ENCODE measurements at places on chromosomes 7 and 10.

- DNase-seq = peak; percentile 91
Observed at GRCh38 chr7:50339990-50340500, 35.5 kb downstream of the IKZF1 start.

DNA sequence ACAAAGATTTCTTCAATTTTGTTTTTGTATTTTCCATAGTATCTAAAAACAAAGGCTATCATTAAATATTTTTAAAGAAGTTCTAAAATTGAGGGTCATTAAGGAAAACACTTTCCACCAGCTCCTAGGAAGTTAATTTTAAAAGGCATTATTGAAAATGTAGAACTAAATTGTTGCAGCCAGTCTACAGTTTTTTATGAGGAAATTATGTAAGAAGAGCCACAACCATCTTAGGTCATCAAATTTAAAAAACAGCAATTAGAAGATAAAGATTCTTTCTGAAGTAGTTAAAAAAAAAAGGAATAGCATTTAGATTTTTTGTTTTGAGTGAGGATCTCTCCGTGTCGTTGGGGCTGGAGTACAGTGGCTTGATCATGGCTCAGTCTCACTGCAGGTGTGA lies 161.7 kb downstream of the NRBF2 start:
- no peak for DNase-seq

DNA sequence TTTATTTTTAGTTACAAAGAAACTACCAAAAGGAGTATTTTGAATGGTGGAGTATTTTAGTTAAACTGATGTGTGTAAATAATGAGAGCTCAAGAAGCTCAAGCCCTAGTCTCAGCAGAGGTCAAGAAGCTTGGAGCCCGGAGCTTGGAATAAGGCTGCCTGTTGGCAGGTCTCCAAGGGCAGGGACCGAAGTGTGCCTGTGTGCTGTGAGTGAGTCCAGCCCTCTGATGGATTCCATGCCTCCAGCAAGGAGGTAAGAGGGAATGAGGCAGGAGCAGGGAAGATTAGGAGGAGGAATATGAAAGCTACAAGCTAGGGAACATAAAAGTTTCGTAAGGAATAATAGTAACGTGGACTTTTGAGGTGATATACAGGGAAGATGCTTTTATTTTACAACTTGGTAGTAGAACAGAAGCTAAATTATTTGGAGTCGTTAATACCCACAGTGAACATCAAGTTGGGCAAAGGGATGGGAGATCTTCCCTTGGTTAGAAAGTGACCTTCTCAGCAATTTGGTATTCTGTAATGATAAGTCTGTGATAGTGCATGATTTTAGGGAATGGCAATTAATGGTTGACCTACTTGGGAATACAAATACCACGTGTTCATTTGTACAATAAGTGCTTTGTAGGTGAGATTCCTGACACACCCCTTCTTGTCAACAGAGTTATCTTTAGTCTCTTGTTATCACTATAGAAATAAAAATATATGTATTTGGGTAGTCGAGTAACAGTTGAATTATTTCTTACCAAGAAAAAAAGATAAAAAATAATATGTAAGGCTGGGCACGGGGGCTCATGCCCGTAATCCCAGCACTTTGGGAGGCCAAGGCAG lies 4.6 kb downstream of the SEC23IP start:
- no peak for DNase-seq

- DNase-seq = peak; percentile 52
Observed at GRCh38 chr7:99562832-99563231, 4.4 kb downstream of the ZNF655 start.

GRCh38 chr10:108901781-108902618 lies 1021.3 kb downstream of the XPNPEP1 start:
- DNase-seq = no peak

- DNase-seq = no peak
Observed at GRCh38 chr10:128068398-128069285, 57.6 kb downstream of the MKI67 start.

DNA sequence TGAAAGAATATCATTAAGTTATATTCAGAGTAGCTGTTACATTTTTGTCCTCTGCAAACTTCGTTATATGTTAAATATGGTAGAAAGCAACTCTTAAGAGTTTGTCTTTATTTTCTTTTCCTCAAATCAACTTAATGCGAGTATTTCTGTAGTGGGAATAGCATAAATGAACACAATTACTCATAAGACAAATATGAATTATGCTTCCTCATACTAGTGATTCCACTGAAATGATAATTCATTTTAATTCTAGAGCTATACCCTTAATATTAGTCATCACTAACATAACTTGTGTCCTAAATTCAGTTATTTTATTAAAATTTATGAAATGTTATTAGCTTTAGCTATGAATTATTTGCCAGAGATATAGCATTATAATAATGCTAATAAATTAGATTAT lies 820.6 kb upstream of the KCND2 start:
- DNase-seq = no peak

DNA sequence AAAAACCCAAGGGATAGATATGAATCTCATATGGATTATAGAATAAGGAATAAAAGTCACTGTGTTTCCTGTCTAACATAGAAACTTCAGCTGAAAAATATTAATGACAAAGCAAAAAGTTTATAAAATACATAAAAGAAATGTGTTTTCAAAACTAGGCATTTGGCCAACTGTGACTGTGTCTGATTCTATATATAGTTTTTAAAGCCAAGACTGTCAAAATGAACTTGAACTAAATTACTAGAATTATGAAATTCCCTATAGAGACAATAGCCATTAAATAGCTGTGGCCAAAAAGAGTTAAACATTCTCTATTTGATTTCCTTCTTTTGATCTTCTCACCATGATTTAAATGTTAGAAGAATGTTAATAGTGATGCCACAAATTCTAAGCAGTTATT lies 311.2 kb upstream of the SEMA3D start:
- DNase-seq = no peak

GRCh38 chr7:53768186-53768585 lies 732.8 kb downstream of the POM121L12 start:
- DNase-seq = no peak

- no peak for DNase-seq
Observed at GRCh38 chr10:30832749-30833627, 198.7 kb downstream of the ZNF438 start.

GRCh38 chr7:36506130-36506798 lies 116.6 kb downstream of the ANLN start:
- no peak for DNase-seq

DNA sequence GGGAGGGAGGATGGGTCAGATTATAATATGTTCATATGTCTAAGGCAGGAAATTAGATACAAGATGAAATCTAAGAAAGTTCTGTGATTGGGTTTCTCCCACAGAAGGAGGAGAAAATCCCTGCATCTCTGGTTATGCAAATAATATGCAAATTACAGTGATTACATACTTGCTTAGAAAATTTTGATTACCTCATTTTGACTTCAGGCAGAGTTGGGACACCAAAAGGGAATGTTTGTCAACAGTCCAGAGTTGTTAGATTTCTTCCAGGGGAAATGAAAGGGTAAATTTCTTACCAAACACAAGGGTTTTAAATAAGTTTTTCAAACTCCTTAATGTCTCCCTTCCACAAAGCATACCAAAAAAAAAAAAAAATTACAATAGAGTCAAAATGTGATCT lies 101.4 kb upstream of the STEAP1B start:
- no peak for DNase-seq

- DNase-seq = no peak
Observed at GRCh38 chr10:29428486-29428885, 139.6 kb downstream of the LYZL1 start.

GRCh38 chr7:133419041-133419440 lies 166.2 kb downstream of the EXOC4 start:
- DNase-seq = no peak

GRCh38 chr10:78405736-78406135 lies 372.1 kb downstream of the RPS24 start:
- DNase-seq = no peak

GRCh38 chr10:21352886-21353285 lies 172.6 kb downstream of the SKIDA1 start:
- no peak for DNase-seq

DNA sequence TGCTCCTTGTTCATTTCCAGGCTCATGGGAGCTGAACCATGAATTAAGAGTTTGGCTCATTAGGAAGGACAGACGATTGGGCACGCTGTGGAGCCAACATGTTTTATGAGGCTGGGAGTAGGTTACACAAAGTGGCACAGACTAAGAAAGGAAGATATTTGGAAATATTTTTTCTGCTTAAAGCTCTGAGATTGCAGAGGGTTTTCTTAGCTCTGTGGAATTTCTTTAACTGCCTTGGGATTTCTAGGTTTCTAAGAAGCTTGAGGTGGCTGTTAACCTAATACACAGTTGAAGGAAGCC lies 344.6 kb downstream of the RNLS start:
- DNase-seq = no peak

DNA sequence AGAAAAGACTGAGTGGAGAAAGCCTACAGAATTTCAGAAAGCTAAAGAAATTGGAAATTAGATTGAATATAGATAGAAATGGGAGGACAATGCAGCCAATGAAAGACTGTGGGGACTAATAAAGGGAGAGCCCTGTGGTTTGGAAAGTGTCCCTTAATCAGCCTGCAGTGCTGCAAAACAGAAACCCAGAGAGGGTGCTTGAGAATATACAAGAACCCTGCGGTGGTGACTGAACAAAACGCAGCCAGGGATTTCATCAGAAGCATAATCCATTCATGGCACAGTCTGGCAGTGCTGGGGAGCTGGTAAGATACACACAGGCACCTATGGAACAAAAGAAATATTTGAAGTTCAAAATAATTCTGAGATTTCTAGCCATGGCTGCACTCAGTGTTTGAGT lies 19.1 kb downstream of the CEP41 start:
- no peak for DNase-seq

GRCh38 chr7:97117035-97117371 lies 495 bp upstream of the SDHAF3 start:
- DNase-seq = no peak

DNA sequence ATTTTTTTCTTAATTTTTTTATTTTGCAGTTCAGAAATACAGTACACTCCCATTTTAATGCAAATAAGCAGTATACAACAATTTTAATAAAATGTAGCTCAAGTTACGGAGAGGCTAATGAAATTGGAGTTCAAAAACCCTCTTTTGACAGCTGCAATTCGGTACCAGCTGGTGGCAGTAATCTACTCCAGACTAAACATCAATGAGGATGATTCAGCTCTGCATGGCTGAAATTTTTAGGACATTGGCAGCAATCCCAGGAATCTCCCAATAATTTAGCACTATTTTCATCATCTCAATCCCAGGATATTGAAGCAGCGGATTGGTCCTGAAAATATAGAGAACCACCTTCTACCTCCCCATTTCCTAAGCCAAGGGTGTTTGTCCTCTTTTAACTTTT lies 278.8 kb downstream of the CACNA2D1 start:
- no peak for DNase-seq

- peak; percentile 46 for DNase-seq
Observed at GRCh38 chr7:116511552-116512519, 12.3 kb downstream of the CAV2 start.

DNA sequence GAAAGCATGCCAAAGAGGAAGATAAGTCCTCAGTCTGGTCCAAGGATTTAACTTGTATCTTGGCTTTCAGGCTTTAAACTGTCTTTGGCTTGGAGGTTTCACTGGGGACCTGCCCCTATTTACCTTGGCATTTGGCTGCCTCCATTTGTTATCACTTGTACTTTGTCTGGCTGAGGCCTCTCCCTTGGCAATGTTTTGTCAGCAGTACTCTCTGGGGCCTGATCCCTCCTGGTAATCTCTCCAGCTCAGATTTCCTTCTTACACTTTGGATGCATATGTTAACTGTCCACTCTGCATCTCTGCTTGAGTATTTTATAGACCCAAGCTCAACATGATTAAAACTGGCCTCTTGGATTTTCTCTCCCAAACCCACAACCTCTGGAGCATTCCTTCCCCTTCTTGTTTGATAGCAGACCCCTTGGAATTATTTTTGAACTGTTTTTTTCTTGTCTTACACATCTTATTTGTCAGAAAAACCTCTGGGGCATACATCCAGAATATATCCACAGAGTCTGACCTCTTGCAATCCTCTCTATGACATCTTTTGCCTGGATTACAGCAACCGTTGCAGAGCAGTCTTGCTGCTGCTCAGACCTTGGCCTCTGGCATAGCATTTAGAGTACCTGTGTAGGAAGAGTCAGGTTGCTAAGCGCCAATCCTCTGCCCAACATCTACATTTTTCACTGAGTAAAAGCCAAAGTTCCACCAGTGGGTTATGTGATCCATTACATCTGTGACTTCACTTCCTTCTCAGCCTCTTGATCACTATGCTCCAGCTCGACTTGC lies 35.2 kb downstream of the ZNF487 start:
- DNase-seq = no peak

DNA sequence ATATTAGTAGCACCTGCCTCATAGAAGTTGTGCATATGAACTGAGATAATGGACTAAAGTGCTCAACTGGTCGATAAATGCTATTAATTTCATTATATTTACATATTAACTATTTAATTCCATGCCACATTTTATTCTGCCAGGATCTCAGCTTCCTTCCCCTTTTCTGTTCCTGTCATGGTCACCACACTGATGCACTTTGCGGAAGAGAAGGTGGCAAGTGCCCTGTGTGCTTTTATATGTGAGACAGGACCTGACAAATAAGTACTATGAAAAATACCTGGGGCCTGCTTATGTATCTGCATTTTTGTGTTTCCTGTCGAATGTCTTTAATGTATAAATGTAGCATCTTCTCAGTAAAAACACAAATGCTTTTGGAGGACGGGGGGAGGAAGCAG lies 12.2 kb downstream of the ATP6V0E2 start:
- DNase-seq = no peak

- no peak for DNase-seq
Observed at GRCh38 chr7:84412161-84412969, 217.8 kb upstream of the SEMA3A start.

GRCh38 chr7:100119970-100120732 lies 717 bp downstream of the CNPY4 start:
- DNase-seq = peak; percentile 87

- DNase-seq = peak; percentile 10
Observed at GRCh38 chr7:123748171-123748733, 551 bp downstream of the WASL start.

DNA sequence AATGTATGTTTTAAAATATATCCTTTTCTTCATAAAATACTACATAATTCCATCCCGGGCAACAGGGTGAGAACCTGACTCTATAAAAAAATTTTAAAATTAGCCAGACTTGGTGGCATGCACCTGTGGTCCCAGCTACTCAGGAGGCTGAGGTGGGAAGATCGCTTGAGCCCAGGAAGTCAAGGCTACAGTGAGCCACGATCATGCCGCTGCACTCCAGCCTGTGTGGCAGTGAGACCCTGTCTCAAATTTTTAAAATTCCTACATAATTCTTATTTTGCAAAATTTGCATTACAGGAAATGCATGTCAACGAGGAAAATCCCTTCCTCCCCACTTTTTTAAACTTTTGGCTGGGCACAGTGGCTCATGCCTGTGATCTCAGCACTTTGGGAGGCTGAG lies 31.3 kb downstream of the AFAP1L2 start:
- no peak for DNase-seq

DNA sequence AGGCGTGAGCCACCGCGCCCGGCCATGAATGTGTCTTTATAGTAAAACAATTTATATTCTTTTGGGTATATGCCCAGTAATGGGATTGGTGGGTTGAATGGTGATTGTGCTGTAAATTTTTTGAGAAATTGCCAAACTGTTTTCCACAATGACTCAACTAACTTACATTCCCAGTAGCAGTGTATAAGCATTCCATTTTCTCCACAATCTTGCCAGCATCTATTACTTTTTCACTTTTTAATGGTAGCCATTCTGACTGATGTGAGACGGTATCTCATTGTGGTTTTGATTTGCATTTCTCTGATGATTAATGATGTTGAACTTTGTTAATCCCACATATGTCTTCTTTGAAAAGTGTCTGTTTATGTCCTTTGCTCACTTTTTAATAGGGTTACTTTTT lies 1187.9 kb downstream of the XPNPEP1 start:
- DNase-seq = no peak

GRCh38 chr10:78178397-78178796 lies 144.7 kb downstream of the RPS24 start:
- DNase-seq = no peak

Measured in CD4-positive, alpha-beta T cell treated with Interleukin-4 for 4 hours (primary cell).